ENCODE measurements at places on chromosomes 4 and X.

- no peak for DNase-seq
Measured at GRCh38 chr4:114599903-114600552, 1.4 kb downstream of the UGT8 start.

DNA sequence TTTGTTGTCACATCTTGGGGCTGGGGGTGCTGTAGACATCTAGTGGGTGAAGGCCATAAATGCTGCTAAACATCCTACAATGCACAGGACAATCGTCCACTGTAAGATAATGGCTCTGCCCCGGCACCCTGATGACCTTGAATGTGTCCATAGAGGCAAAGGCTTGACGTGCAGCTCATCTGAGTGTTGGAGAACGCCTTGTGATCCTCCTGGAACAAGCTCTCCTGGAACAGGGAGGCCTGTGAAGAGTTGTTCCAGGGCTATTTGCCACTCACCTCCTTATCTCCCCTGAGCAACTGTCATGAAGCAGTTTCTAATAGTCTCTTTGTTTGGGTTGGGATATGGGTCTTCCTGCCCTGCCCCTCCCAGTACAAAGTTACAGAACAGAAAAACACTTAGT, 15.2 kb upstream of the PCYT1B start:
- no peak for DNase-seq

DNA sequence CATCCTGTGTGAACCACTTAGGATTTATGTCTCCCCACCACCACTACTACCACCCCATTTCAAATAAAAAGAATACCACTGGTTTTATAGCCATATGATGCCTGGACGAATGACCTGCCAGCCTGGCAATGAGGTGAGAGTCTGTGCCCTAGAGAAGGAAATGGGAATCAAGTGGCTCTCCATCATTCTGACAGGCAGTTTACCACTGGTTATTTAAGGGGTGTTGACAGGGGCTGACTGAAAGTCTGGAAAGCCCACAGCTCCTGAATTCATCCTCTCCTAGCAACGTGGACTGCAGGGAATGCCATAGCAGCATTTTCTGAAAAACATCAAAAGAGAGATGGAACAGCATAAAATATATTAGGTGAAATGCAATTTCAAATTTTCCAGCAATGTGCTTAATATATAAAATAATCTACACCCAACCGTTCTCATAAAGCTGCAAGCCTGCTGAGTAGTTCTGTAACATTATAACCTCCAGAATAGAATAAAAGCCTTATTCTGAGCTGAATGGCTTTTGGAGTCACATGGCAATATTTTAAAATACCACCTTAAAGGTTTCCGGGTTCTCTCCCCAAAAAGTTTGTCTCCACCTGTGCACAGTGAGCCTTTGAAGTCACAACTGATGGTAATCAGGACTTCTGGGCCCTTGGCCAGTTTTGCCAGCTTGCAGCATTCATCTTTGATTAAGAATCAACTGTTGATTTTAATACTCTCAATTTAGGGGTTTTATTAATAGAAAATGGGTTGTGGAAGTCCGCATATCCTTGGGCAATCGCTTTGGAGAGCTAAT, 121.5 kb downstream of the DCTD start:
- DNase-seq: no peak

GRCh38 chrX:55702671-55703070, 14.9 kb upstream of the RRAGB start:
- no peak for DNase-seq

GRCh38 chr4:158042591-158043030, 130.2 kb downstream of the GASK1B start:
- DNase-seq: no peak

DNA sequence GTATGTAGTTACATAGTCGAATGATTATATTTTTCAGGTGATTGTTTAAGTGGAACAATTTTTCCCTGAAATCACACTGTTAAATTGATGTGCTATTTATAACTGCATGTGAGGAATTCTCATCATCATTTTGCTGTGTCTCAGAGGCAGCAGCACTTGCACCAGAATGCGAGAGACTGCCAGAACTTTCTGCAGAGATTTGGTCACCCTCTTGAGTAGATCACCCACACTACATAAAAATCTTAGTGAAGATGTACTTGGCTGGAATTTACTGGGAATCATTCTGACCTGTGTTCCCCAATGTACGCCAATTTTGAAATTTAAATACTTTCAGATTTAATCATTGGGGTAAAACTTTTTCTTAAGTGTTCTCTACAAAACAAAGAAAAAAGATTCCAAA, 5.4 kb downstream of the UGT2B4 start:
- no peak for DNase-seq

- no peak for DNase-seq
Measured at GRCh38 chr4:176230836-176231235, 35.5 kb upstream of the SPATA4 start.

DNA sequence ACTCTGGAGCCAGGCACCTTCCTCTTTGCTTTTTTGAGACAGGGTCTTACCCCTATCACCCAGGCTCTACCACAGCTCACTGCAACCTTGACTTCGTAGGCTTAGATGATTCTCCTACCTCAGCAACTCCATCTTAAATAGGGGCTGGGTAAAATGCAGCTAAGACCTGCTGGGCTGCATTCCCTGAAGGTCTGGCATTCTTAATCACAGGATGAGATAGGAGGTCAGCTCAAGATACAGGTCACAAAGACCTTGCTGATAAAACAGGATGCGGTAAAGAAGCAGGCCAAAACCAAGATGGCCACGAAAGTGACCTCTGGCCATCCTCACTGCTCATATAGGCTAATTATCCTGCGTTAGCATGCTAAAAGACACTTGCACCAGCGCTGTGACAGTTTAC, 770.8 kb upstream of the PRKX start:
- no peak for DNase-seq

DNA sequence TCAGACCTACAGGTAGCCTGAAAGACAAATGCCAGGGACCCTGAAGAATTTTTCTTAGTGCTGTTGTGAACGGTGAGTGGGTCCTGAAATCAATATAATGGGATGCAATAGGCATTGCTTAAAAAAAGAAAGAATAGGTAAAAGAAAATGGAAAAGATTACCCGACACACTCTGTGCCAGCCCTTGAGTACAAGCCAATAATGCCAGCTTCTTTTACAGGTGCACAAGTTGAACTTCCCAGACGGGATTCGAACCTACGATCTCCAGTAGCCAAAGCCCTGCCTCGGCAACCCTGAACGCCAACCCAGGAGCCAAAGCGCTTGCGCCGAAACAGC, 24.7 kb upstream of the GLOD5 start:
- DNase-seq: no peak

DNA sequence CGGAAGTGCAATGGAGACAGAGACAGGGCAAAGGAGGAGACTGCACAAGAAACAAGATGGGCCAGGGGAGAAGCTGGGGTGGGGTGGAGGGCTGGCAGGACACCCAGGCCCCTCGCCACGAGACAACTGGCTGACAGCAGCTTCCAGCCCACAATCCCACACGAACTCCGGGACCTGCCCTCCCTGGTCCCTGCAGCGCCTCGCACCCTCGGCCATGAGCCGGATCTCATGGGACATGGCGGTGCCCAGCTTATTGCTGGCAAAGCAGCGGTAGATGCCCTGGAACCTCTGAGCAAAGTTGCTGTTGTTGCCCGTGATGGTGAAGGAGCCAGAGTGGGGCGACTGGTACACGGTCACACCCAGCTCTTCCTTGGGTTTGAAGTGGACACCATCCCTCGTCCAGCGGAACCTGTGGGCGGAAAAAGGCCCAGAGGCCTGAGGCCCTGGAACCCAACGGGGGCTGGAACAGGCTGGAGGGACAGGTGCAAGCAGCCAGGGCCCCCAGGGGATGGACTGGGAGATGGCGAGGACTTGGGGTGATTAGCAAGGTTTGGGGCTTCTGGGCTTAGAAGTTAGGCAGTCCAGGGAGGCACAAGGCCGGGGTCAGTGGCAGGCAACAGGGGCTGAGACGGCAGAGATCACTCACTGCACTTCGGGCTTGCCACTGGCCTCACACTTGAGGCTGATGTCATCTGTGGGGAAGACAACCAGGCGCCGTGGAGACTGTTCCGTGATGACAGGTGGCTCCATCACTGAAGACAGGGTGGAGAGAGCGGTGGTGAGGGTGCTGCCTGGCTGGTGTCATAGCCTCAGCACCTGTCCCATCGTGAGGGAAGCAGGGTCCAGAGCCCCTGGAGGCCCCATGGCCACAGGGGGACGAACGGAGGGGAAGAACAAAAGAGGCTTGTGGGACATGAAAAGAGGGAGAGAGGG, 13.8 kb downstream of the L1CAM start:
- no peak for DNase-seq

DNA sequence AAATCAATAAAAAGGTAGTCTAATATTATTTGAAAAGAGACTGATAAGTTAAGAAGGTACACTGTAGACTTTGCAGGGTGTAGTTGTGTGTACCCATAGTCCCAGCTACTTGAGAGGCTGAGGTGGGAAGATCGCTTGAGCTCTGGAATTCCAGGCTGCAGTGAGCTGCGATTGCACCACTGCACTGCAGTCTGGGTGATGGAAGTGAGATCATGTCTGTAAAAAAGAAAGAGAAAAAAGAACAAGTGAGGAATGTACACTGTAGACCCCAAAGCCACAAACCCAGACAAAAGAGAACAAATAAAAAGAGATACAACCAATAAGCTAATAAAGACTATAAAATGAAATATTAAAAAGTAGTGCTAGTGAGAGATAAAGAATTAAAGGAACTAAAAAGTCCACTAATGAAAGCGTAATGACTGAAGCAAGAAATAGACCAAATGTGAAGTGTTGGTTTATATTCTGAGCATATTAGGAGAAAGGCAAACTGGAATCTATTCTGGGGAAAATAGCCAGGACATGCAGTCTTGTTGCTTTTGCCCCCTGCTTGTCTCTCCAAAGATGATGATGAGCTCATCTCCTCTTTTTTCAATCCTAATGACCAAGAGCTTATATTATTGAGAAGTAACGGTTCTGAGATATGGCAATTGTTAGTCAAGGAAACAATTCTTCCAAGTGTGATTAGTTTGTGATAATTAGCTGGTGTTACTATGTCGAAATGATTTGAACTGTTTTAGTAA, 19.1 kb downstream of the GSX2 start:
- no peak for DNase-seq

- DNase-seq: no peak
Measured at GRCh38 chrX:118974908-118975671, 672 bp downstream of the LONRF3 start.

DNA sequence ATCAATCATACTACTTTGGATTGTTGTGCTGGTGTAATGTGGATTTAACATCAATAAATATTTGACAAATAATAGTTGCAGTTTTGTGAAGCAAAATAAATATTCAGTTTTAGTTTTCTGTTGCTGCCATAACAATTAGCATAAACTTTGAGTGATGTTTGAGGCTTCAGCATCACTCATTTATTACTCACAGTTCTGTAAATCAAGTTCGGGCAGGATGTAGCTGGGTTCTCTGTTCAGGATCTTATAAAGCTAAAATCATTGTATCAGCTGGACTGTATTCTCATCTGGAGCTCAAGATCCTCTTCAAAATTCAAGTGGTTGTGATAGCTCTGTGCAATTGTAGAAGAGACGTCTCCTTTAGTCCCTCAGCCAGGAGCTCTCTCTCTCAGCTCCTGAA, 81.7 kb downstream of the CBR4 start:
- no peak for DNase-seq

DNA sequence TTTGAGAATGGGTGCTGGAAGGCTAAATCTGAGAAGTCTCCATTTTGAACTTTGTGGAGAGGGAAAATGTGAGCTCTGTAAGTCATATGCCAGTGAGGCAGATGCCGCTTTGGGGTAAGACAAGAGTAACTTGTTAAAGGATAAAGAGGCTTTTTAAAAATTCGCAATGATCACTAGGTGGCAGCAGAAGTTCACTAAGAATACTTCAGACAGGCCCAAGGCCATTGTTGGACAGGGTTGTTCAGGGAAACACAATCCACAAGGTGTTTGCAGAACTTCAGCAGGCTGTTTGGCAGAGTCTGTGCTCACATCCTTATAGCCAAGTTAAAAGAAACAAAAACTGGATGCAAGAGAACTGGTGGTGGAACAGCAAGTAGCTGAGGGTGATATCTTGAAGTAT, 13.7 kb upstream of the PIGA start:
- no peak for DNase-seq

DNA sequence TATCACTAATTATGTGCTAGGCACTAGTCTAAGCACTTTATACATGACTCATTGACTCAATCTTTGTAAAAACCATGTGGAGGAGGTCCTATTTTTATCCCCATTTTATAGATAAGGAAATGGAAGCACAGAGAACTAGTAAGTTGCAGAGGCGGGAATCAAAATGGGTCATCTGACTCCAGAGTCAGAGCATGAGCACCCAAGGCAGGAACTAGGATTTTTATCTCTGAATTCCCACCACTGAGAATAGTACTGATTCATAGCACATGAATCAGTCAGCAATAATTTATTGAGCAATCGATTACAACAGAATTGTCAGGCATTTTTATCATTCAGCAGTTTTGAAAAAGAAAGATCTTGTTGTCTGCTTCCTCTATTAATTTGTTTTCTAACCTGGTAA, 19.3 kb downstream of the SCARB2 start:
- DNase-seq: no peak

- DNase-seq: no peak
Measured at GRCh38 chr4:185852961-185853360, 41.0 kb upstream of the SORBS2 start.

GRCh38 chrX:118614150-118614549, 113.3 kb upstream of the IL13RA1 start:
- DNase-seq: no peak

DNA sequence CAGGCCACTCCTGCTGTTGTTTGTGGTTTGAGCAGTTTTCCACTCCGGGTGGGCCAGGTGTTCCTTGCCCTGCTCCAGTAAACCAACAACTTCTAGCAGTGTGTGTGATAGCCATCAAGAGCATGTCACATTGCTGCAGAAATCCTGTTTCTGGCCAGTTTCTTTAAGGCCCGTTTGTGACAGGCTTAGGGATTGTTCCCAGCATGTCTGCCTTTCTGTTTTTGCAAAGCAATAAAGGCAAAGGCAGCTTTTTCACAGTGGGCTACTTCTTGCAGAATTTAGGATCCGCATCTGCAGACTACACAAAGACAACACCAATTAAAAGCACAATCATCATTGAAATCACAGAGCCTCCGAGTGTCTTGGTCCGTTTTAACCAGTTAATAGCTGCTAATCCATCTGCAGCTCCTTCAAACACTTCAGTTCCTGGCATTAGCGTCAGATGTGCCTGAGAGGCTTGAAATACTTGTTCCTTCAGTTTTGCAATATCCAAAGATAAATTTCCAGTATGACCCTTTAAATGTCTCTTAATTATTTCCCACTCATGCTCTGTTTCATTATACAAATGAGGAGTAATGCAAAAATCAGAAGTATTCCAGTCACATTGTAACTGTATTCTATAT, 65.1 kb downstream of the ADAM29 start:
- no peak for DNase-seq

GRCh38 chrX:40282348-40282747, 184.6 kb upstream of the BCOR start:
- DNase-seq: no peak

DNA sequence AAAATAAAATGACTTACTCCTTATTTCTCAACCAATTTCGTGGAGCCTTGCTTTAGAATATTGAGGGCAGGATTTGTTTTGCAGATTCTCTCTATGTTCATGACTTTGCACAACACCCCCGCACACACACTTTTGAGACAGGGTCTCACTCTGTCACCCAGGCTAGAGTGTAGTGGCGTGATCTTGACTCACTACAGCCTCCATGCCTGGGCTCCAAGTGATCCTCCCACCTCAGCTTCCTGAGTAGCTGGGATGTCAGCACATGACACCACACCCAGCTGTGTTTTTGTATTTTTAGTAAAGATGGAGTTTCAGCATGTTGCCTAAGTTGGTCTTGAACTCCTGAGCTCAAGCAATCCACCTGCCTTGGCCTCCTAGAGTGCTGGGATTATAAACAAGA, 12.0 kb downstream of the CT47C1 start:
- DNase-seq: no peak

Data from RWPE2 (cell line).